ENCODE measurements at places on chromosomes 12 and 14.

- no peak for DNase-seq
Measured at GRCh38 chr12:59620326-59620725, 24.5 kb downstream of the SLC16A7 start.

GRCh38 chr12:6547987-6548386 is 7.9 kb downstream of the IFFO1 start:
- peak; percentile 85 for DNase-seq

GRCh38 chr12:109735825-109736551 is 22.4 kb downstream of the FAM222A start:
- no peak for DNase-seq

DNA sequence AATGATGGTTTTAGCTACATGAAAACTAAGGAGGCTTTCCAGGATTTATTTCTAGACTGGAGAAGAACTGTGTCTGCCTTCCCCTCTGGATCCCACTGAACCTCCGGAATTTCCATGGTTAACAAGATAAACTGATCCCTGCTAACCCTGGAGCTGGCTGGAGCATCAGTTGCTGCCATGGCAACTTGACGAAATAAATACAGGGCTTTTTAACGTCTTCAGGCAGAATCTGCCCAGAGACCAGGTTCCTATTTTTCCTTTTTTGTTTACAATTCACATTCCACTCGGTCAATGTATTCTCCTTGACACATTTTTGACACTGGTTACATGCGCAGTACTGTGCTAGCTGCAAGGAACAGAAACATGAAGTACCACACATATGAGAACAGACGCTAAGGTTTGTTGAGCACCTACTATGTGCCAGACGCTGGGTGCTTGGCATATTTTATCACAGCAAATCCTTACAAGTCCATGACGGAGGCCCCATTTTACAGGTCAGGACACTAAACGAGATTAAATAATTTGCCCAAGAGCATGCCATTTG is 1.7 kb downstream of the C14orf132 start:
- no peak for DNase-seq

- no peak for DNase-seq
Measured at GRCh38 chr14:93925374-93925895, 1.7 kb upstream of the FAM181A start.

GRCh38 chr14:24194186-24194872 is 912 bp downstream of the TM9SF1 start:
- DNase-seq, result no peak
